Camera-type eye (tissue), 1 donor: ENCODE measurements at places on chromosomes 1 and 21. TPM values are rescaled to one million over a fixed set of nuclear protein-coding genes. Genes with fewer than 3 reads are reported as not detected.

LCE2C gene
- total RNA-seq = not detected

AMPD1 gene
- 0.71 TPM for total RNA-seq

FCRLB gene
- 0.88 TPM for total RNA-seq

SELP gene
- 9.5 TPM for total RNA-seq

MRPS15 gene
- 26.9 TPM for total RNA-seq

BCAN gene
- 5.2 TPM for total RNA-seq

EIF3I gene
- 133 TPM for total RNA-seq

FCRL1 gene
- 0.44 TPM for total RNA-seq

SHISA4 gene
- total RNA-seq = 26.5 TPM

C1orf21 gene
- total RNA-seq = 43.2 TPM

ARTN gene
- total RNA-seq = 2.4 TPM
